Esophagus muscularis mucosa (tissue), 4 donors: ENCODE measurements at places on chromosomes 2 and 18. TPM values are rescaled to one million over a fixed set of nuclear protein-coding genes. Genes with fewer than 3 reads are reported as not detected.

- no peak for DNase-seq
Measured at GRCh38 chr18:46668135-46668534, 11.1 kb upstream of the LOXHD1 start.

The ACTG2 gene
- 4,198 TPM for total RNA-seq

DNA sequence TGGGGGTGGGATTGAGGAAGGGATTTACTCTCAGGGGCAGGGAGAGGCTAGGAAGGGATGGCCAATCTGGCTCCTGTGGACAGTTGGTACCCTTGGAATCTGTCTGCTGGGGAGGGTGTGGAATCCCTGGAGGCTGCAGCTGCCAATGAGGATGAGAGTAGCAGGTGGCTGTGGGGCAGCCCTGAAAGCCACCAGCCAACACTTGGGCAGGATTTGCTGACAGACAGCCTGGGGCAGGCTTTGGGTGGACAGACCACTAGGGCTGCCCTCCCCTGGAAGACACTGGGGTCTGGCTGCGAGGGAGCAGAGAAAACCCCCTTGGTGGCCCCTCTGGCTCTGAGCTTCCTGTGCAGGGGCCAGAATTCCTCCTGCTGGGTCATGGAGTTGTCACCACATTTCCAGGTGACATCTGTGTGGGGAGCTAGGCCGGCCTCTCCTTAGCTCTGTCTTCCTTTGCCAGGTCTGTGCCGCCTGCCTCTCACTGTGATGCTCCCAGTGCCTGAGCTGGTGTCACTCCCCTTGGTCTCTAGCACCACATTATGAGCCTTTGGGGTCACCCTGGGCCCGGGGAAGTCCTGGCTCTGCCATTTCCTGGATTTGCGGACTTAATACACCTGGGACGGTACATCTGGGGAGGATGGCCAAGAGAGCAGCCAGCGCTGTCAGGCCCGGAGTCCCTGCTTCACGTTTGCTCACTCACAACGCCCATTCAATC lies 13.4 kb upstream of the ARHGEF4 start:
- DNase-seq = no peak

The SEPTIN10 gene
- total RNA-seq = 203 TPM

GRCh38 chr2:69203166-69203985 lies 183.7 kb downstream of the GFPT1 start:
- no peak for DNase-seq

GRCh38 chr2:197059477-197059876 lies 133.0 kb upstream of the PGAP1 start:
- no peak for DNase-seq

The DOK6 gene
- total RNA-seq = 4.1 TPM

The C2orf80 gene
- total RNA-seq = not detected

DNA sequence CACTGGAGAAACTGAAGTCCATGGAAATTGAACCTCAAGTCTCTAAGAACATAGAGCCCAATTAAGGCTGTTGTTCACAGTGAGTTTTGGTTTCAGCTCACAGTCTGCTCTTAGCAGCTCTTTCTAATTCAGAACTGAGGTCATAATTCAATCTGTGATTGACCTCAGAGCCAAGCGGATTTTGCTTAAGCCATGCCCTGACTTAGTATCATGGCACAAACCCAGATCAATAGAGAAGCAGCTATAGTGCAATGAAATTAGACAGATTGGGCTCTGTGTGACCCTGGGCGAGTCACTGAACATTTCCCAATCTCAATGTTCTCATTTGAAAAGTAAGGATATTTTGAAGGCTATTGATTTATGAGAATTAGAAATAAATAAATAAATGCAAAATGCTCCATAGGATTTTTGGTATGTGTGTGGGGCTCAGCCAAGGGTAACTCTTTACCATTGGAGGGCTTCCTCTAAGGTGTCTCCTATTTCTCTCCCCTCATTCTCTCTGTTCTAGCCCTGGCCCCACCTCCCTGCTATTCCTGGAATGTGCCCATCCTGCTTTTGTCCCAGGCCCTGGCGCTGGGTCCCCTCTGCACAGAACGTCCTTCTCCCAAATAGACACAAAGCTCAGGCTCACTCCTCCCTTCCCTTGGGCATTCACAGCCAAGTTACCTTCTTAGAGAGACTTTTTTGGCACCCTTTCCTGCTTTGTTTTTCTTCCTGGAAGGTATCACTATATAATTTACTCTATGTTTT lies 239.6 kb downstream of the LPIN1 start:
- DNase-seq = peak; percentile 39

DNA sequence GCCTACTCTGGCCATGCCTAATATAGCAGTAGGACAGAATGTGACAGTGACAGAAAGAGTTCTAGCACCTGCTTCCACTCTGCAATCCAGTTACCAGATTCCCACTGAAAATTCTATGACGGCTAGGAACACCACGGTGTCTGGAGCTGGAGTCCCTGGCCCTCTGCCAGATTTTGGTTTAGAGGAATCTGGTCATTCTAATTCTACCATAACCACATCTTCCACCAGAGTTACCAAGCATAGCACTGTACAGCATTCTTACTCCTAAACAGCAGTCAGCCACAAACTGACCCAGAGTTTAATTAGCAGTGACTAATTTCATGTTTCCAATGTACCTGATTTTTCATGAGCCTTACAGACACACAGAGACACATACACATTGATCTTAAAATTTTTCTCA lies 45.2 kb upstream of the TTR start:
- DNase-seq = no peak

DNA sequence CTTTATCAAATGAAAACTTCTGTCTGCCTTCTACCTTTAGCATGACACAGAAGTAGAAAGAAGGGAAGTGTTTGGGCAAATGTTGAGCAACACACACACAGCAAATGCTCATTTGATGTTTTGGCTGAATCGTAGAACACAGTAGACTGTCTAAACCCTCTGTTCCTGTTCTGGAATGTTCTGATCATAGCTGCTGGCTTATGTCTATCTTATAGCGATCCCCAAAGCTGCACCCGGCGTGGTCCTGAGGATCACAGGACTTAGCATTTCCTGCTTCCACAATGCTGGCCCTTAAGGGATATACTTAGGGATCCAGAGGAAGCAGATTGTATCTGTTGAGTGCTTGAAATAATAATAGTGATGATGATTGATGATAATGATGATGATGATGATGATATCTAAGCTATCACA lies 15.2 kb downstream of the GNLY start:
- DNase-seq = no peak

- no peak for DNase-seq
Measured at GRCh38 chr2:46041434-46041833, 255.8 kb upstream of the EPAS1 start.

DNA sequence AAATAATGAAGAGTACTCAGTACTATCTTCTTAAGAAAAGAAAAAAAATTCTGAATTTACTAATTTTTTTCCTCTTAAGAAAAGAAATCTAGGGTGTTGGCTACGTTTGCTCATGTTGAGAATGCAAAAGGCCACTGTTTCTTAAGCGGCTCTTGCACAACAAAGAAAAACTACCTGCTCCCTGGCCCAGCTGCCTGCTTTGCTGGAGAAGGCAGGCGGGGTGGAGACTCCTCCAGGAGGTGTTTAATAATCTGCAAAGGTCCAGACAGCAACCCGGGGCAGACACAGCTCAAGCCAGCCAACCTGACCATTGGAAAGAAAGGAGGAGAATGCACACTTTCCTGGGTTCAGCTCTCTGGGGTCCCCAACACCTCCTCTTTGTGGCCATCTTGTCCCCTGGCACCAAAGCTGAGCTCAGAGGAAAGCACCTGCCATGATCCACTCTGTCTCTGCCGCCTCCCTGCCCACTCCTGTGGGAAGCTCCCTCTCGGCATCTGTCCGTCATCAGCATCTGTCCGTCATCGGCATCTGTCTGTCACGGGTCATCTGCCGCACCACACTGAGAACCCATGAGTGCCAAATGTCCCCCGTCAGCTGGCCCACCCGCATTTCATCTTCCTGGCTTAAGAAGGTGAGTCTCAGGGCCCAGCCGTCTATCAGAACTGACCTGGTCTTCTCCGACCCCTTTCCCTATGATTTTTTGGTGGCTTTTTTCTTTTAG lies 11.9 kb downstream of the ZNF516 start:
- DNase-seq = no peak

- no peak for DNase-seq
Measured at GRCh38 chr2:172107690-172108586, 5.2 kb upstream of the DLX2 start.

The FLACC1 gene
- 5.1 TPM for total RNA-seq

DNA sequence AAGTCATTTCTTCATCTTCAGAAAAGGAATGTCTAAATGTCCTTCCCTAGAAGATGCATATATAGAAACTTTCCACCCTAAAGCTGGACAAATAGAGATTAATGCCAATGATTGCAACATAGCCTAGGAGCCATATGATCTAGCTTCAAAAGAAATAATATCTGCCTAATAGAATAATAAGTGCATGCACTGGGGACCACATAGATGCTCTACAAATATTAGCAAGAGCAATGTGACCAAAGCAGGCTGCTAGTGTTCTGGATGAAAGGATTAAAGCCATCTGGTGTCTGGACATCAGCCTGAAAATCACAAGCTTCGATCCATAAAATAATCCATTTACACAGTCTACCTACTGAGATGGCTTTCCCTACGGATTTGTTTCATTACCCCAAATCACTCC lies 280.1 kb upstream of the KLHL14 start:
- DNase-seq = no peak

The LRRTM4 gene
- 0.17 TPM for total RNA-seq

The UGT1A3 gene
- total RNA-seq = not detected

- DNase-seq = no peak
Measured at GRCh38 chr18:38933910-38934510, 1368.4 kb upstream of the CELF4 start.

DNA sequence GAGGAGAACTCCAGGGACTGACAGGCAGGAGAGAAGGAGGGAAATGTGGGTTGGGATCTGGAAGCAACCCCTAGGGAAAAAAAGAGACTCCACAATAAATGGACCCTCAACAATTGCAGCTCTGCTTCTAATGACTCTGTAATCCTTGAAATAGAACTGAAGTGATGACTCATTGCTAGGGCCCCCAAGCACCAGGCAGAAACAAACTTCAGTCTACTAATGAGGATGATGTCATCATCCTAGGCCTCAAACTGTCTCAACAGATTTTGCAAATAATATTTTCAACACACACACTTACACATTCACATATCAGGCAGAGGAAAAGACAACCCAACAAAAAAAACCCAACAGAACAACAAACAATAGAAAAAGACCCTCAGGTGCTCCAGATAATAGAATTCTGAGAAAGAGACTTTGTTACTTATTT lies 143.3 kb downstream of the HDAC4 start:
- no peak for DNase-seq

- DNase-seq = no peak
Measured at GRCh38 chr18:48917579-48918517, 32.9 kb downstream of the SMAD7 start.

DNA sequence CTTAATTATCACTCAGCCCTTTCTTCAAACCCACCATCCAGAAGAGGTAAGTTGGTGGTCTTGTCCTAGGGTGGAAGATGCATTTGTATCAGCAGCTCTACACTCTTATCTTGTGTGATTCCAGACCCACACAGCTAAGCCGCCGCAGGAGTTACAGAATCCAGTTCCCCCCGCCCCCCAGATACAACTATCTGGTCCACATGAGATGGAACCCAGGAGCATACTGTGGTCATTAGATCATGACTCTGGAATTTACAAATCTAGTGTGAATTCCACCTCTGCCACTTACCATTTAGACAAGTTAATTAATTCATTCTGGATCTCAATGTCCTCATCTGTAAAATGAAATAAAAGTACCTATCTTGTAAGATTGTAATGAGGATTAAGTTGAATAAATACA lies 486.4 kb downstream of the BCL11A start:
- no peak for DNase-seq

- no peak for DNase-seq
Measured at GRCh38 chr2:19579461-19579860, 221.0 kb upstream of the OSR1 start.

DNA sequence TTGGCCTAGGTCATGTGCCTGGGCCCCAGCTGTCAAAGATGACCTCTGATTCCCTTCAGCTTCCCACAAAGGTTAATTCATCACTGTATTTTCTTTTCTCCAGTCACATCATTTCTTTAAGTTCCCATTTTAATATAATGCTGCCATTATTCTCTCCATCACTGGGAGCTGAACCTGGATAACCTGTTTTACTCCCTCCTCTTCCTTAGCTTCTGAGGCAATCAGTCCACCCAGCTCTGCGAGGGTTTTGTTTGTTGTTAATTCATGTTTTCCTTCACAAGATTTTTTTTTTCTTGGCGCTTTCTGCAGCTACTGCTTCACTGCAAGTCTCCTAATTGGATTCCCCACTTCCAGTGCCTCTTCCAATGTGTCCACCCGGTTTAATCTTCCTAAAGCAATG lies 5.1 kb upstream of the EML4 start:
- no peak for DNase-seq

The C2orf81 gene
- 4.6 TPM for total RNA-seq

- DNase-seq = no peak
Measured at GRCh38 chr2:181234487-181234891, 222.7 kb upstream of the ITGA4 start.

DNA sequence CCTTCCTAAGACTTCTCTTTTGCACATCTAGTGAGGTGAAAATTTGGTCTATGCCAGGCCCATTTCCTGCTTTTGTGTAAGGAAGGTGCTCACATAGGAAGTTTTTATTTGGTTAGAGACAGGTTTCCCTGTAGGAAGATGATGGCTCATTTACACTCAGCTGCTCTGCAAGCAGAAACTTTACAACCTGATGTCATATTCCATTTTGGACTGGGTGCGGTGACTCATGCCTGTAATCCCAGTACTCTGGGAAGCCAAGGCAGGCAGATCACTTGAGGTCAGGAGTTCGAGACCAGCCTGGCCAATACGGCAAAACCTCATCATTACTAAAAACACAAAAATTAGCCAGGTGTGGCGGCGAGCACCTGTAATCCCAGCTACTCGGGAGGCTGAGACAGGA lies 35.8 kb downstream of the CASP10 start:
- DNase-seq = peak; percentile 29

- DNase-seq = no peak
Measured at GRCh38 chr2:232976666-232977437, 36.2 kb downstream of the NGEF start.

The COPS7B gene
- total RNA-seq = 31.0 TPM

- DNase-seq = no peak
Measured at GRCh38 chr2:219252570-219252899, 508 bp upstream of the TUBA4B start.

GRCh38 chr2:24501813-24502212 lies 10.8 kb downstream of the NCOA1 start:
- no peak for DNase-seq

The ZSWIM2 gene
- total RNA-seq = not detected

The FOXD4L1 gene
- total RNA-seq = not detected

The RBM45 gene
- 7.2 TPM for total RNA-seq

The RGPD3 gene
- 0.33 TPM for total RNA-seq

The FAHD2A gene
- 16.5 TPM for total RNA-seq

- no peak for DNase-seq
Measured at GRCh38 chr2:150431561-150432311, 55.7 kb downstream of the RND3 start.

The ITPRIPL1 gene
- 0.42 TPM for total RNA-seq

- DNase-seq = no peak
Measured at GRCh38 chr18:79983253-79983652, 5.1 kb downstream of the TXNL4A start.

DNA sequence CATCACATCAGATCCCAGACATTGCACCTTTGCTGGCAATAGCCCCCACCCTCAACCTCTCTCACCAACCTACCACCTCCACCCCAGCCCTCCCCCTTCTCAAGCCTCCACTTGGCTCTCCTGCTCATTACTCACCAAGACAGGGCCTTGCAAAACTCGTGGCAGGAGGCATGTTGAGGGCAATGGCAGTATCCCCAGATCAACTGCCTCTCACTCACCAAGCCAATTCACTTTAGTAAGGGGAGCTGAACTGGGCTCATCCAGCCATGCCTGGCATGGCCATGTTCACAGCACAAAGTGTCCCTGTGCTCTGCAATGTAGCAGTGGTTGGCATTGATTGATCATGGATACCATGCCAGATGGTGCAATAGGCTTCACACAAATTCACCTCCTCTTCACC lies 46.3 kb upstream of the TEX51 start:
- peak; percentile 31 for DNase-seq
